MM.1S (cell line): ENCODE measurements at places on chromosomes 7 and 10.

- DNase-seq, result peak; percentile 84
These were observed 1.9 kb downstream of the ACSL5 start for GRCh38 chr10:112375721-112376395.

GRCh38 chr10:133364645-133365431 is 7.0 kb upstream of the FUOM start:
- DNase-seq, result no peak

DNA sequence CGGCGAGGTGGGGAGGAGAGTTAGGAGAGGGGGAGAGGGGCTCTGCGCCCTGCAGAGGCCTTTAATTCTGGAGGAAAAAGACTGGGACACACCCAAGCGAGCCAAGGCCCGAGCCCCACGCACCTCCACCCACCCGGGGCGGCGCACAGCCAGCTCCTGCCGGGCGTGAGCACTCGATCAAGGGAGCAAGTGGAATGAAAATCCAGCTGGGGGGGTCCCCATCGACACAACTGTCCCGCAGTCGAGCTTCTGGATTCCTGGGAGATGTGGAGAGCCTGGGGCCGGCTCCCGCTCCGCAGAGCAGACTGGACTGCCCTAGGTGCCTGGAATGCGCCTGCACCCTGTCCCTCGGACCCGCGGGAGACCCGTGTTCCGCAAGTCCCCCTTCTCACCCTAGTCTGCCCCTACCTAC is 7.4 kb upstream of the EN2 start:
- no peak for DNase-seq

- DNase-seq, result no peak
These were observed 42.8 kb downstream of the FOXL3 start for GRCh38 chr7:332646-333392.

DNA sequence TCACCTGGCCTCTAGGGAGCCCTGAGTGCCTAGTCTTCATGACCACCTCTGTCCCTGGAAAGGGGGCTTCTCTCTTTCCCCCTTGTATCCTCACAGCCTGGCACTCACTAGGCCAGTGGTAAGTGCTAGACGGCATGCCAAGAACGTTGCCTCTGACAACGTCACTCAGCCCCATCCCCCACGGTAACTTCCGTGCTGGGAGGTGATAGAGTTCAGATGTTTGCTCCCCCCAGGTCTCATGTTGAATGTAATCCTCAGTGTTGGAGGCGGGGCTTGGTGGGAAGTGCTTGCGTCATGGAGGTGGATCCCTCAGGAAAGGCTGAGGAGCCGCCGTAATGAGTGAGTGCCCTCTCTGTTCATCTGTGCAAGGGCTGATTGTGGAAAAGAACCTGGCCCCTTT is 343.3 kb upstream of the MKI67 start:
- DNase-seq, result no peak

GRCh38 chr10:132786884-132787494 is 1.0 kb upstream of the NKX6-2 start:
- no peak for DNase-seq

GRCh38 chr7:28940741-28941384 is 17.3 kb downstream of the TRIL start:
- DNase-seq, result no peak

GRCh38 chr10:13681528-13681927 is 94.8 kb downstream of the PRPF18 start:
- no peak for DNase-seq

DNA sequence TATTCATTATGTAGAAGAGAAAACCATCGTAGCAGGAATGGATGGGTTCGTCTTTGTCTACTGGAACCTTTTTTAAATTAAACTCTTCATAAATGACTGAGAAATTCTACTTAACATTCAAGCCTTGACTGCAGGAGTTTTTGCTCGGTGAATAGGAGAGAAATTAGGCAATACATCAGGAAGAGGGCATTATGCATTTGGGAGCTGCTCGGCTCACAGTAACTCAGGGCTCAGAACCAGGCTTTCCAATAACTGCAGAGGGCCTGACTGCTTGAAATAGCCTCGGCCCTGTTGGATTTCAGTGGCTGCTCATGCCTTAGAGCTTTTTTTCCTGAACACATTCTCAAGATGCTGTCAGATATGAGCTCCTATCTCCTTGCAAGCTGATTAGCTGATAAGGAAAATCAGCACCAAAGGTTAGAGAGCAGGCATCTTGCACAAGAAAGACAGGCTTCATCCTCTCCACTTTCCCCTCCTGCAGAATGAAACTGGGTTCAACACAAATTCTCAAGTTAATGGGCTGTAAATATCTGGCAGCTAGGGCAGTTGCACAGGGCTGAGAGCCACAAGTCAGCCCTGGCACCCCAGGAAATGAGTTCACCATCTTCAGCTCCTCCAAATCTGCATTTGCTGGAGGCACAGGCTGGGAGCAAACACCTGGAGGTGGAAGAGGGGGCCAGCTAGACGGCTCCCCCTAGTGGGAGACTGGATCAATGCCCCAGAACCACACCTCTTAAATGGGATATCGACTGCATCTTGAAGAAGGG is 24.3 kb downstream of the TECTB start:
- peak; percentile 32 for DNase-seq

DNA sequence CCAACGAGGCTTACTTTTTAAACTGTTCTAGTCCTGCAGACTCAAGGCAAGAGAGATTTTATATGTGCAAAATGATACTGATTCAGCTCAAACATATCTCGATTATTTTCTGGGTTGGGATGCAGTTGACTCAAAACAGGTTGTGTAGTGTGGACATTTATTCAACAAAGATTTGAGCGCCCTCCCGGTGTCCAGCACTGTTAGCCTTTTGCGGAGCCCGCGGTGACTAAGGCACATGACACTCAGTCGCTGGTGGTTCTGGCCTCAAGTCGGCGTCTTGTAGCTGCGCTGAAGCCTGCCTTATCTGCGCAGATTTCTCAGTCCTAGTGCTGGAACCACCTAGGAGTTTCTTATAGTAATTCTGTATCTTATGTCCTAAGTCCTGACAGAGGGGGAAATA is 938 bp upstream of the CADPS2 start:
- DNase-seq, result peak; percentile 91

GRCh38 chr7:117119192-117119924 is 166.1 kb downstream of the ST7 start:
- DNase-seq, result peak; percentile 83

GRCh38 chr10:67722113-67722512 is 26.1 kb upstream of the CTNNA3 start:
- DNase-seq, result no peak

DNA sequence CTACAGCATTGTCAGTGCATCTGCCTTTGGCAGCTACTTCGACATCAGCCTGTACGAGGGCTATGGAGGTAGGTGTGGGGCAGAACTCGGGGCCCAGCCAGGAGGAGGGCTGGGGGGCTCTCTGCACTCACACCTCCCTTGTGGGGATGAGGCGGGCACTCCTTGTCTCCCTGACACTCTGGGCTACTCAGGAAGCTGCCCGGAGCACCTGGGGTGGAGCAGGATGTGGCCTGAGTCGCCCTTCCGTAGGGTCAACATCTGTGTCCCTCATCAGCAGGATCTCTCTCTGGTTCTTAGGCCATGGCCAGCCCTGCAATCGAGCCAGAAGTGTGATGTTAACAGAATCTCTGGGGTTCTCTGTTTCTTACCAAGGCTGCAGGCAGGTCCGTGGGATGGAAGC is 40.2 kb downstream of the C10orf105 start:
- DNase-seq, result no peak

GRCh38 chr7:4962872-4963775 is 4.1 kb upstream of the MMD2 start:
- DNase-seq, result no peak

DNA sequence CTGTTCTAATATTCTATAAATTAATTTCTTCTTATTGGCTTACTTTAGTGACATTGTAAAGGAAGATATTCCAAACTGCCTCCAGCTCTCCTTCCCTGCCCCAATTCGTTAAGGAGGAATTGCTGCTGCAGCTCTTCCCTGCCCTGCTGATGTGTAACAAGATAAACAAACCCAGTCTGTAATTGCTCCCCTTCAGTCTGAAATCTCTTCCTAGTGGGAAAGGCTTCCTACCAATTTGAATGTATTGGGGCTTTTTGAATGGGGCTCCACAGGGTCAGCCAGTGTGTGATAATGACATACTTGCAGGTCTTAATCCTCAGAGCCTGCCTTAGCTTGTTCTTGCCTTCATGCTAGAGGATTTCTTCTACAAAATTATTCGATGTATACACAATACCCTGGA is 849.9 kb upstream of the GHITM start:
- DNase-seq, result no peak

- DNase-seq, result no peak
These were observed 83.1 kb upstream of the SEMA3A start for GRCh38 chr7:84277628-84278224.

DNA sequence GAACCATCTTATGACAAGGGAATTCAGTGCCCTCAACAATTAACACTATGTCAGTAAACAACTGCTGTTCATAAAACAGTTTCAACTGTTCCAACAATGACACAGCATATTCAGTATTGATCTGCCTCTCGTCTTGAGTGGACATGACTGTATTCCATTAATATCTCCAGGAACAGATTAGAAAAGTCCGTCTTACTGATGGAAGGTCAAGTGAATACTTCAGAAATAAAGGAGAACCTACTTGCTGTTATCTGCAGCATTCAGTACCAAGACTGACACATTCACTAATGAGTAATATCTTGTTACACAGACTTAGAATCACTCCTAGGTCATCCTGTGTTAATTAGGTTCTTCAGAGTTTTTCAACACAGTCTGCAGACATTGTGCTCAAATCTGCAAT is 12.1 kb downstream of the KBTBD2 start:
- DNase-seq, result no peak

GRCh38 chr7:130303127-130303526 is 10.2 kb downstream of the CPA4 start:
- DNase-seq, result no peak

DNA sequence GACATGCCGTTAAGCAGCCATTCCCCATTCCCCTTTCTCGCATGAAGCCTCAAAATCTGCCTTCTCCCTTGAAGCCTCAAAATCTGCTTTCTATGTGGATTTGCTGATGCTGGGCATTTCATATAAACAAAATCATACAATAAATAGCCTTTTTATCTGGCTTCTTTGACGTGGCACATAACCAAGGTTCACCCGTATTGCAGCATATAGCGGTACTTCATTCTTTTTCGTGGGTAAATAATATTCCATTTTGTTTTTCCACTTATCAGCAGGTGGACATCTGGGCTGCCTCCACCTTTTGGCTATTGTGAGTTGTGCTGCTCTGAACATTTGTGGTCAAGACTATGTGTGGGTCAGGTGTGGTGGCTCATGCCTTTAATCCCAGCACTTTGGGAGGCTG is 57.0 kb downstream of the BRI3 start:
- DNase-seq, result no peak

- peak; percentile 91 for DNase-seq
These were observed at the start of gene TM9SF3 for GRCh38 chr10:96586419-96587263. Gene TM9SF3 (minus strand): TSS chr10:96587012. CDS start chr10:96586835, 177 bp downstream.

DNA sequence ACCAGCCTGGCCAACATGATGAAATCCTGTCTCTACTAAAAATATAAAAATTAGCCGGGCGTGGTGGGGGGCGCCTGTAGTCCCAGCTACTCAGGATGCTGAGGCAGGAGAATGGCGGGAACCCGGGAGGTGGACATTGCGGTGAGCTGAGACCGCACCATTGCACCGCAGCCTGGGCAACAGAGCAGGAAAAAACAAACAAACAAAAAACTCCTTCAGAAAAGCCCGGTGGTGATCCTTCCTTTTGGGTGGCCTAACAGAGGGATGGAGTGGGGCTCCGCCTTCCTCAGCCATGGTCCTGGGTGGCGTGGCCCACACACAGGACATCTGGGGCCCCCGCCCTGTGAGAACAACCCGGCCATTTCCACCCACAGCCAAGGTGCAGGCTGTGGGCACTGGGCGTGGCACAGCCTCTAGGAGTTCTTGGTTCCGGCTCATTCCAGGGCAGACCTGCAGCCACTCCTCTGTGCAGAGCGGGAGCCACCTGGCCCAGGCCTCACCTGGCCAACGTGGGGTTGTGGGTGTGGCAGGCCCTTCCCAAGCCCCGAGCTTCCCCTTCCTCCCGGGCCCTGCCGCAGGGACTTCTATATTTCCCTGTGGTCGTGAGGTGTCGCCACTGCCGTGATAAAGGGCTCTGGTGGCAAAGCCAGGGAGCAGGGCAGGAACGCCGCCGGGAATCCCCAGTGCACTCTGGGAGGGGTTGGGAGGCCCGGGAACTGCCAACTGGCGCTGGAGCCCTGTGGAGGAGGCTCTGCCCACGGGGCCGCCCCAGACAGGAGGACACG is 37.6 kb downstream of the GET4 start:
- no peak for DNase-seq

GRCh38 chr10:58514111-58514770 is 1.6 kb downstream of the BICC1 start:
- no peak for DNase-seq

GRCh38 chr7:5349437-5350173 is 66.9 kb downstream of the SLC29A4 start:
- no peak for DNase-seq

DNA sequence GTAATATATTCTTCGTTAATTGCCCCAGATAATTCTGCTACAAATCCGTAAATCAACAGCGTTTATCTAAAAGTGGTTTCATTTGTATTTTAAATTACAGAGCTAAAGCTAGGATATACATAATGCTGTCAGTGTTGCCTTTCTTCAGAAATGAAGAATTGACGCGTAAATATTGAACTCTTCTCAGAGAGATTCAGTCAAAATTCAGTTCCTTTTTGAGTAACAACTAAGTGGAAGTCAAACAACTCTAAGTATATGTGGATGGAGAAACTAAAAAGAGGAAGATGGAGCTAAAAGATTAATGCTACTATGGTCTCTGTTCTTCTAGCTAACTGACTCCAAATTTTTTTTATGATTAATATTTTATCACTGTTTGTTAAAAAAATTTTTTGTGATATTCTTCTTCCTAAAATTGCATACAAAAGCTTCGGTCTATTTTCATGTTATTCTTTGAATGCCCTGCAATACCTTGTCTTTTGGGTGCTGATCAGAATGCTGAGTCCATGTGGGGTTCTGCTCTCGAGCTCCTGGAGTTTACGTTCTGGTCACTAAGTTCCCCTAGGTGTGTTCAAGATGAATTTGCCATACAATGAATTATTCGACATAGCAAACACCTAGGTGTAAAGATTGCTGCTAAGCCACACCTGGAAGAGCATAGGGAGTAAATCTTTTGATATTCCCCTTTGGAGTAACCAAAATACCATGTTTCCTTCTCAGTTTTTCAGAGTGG is 20.7 kb downstream of the MDFIC start:
- DNase-seq, result no peak

GRCh38 chr10:28959850-28960501 is 282.7 kb downstream of the BAMBI start:
- no peak for DNase-seq

DNA sequence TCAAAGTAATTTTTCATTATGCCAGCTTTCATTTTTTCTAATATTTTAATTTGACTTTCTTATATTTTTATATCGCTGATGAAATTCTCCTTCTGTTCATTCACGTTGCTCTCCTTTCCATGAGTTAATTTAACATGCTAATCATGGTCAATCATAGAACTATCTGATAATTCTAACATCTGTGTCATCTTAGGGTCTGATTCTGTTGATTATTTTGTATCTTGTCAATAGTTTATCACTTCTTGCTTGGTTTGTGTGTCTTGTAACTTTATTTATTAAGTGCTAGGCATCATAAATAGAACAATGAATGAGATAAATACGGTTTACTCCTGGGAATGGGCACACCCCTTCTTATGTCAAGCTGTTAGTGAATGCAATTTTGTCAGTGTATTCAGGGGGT is 11.0 kb downstream of the TCERG1L start:
- no peak for DNase-seq

- DNase-seq, result no peak
These were observed 7.3 kb upstream of the ADAP1 start for GRCh38 chr7:961546-962400.
